ENCODE measurements at places on chromosomes 6 and 20.

- peak; percentile 62 for DNase-seq
Observed at GRCh38 chr6:138162955-138163575, 1.3 kb downstream of the ARFGEF3 start.

- no peak for DNase-seq
Observed at GRCh38 chr6:111096246-111096645, 8.9 kb downstream of the SLC16A10 start.

GRCh38 chr20:44537993-44538392 is 16.1 kb upstream of the SERINC3 start:
- no peak for DNase-seq

DNA sequence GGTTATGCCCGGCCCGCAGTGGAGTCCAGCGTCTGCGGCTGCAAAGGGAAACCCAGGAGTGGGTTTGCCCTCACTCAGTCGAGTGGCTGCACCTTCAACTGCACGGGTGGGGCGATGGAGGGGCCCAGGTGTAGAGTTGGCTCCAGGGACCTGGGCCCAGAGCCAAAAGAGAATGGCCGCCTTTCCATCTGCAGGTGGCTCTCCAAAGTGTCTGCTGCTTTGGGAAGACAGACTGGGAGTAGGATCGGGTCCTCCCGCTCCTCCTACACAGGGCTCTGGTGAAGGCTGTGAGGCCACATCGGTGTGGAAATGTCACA is 80.1 kb downstream of the PTPN1 start:
- no peak for DNase-seq

Data from pons (tissue), 1 donor.